GM23248 (cell line): ENCODE measurements at places on chromosomes 1 and 21. TPM values are rescaled to one million over a fixed set of nuclear protein-coding genes. Genes with fewer than 3 reads are reported as not detected.

ITGB2 gene
- total RNA-seq, result 1.3 and 2.1 TPM in 2 replicates

SLC45A1 gene
- total RNA-seq, result 0.25 and 0.97 TPM in 2 replicates

DNA sequence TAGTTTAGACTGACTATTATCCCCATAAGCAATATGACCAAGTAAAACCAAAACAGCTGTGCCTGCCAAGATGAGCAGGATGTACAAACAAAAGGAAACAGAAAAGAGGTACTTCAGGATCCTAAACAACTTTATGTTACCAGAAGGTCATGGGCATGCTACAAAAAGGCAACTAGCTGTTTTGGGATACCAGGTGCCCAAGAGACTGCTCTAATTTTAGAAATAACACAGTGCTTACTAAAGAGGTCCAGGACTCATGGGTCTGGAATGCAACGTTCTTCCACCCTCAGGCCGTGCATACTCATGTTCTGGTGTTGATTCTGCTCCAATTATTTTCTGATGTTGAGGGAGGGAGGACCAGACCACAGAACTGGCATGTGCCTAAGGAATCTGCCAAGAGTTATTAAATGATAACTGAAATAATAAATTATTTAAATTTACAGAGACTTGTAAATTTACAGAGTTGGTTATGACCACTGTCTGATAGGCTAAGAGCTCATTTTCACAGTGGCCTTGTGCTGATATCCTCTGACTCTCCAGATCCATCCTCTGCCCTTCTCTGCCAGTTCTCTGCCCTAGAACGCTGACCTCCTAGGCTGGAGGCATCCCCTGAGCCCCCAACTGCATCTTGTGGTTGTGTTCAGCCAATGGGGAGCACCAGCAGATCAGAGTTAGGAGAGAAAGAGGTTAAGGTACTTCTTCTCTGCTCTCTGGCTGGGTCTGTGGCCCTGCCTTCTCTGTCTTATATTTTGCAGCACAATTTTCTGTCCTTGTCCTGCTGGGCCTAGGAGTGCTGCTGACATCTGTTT, 37.7 kb upstream of the BCL10 start:
- peak; percentile 94 for DNase-seq

GRCh38 chr1:17764591-17764990, 9.5 kb downstream of the ACTL8 start:
- peak; percentile 29 for DNase-seq

DNA sequence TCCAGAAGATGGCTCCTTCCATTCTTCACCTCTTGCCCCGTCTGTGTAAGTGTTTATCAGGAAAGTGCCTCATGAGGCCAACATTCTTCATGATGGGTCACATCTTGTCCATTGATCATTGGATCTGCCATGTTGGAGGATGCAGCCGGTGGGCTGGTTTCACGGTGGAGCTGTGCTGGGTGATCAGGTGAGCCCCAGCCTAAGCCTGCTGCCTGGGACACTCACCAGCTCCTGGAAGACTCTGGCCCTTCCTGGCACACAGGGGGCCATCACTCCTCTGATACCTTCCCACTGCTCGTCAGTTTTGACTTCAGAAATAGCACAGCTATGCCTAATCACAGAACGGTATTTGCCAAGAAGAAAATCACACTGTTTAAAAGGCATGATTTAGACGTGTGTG, 38.3 kb downstream of the UBASH3A start:
- no peak for DNase-seq

DNA sequence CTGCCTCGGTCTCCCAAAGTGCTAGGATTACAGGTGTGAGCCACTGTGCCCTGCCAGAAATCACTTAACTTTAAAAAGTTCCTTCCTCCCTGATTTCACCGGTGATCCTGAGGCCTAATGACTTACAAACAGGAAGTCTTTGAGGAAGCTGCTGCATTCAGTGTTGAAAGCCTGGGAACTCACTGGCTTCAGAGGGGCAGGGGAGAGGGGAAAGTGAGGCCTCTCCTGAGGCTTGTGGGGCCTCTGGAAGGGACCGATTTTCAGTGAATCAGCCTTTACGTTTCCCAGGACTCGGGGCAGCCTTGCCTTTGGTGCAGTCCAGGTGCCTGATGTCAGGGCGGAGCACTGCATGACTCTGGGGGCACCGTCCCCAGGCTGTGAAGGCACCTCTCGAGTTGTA, 30.1 kb upstream of the ARHGEF10L start:
- DNase-seq, result no peak
